ENCODE measurements at places on chromosomes 3 and 15.

GRCh38 chr3:102265720-102266119, 169.1 kb upstream of the ZPLD1 start:
- no peak for DNase-seq

- no peak for DNase-seq
These were observed 158.0 kb downstream of the CDIN1 start for GRCh38 chr15:36737430-36737891.

DNA sequence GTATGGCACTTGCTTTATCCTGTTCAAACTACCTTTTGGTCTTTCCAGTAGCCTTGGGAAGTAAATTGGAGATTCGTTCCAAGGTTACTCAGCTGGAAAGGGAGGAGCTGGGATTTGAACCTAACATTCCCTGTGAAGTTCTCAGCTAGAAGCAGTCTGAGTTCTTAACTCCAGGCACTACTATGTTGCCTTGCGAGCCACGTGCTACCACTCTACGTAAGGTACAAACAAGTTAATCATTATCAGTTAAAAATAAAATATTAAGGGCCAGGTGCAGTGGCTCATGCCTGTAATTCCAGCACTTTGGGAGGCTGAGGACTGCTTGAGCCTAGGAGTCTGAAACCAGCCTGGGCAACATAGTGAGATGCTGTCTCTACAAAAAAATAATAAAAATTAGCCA, 30.7 kb upstream of the CDCP1 start:
- DNase-seq = no peak

DNA sequence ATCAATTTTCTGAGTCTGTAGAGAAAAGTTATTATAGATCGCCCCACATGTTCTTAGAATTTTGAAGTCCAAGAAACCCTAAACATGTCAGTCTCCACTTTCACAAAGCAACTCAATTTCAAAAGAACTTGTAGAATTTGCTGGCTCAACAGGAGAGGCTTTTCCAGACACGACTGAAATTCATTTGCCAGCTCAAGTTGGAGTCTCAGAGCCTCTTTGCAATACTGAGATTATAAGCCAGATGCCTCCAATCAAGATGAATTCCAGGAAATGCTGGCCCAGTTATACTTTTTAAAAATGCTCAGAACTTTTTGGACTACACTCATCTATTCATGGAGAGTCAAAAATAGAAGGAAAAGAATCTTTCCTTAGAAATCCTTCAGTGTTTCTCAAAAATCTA, 56.9 kb upstream of the NLGN1 start:
- DNase-seq = no peak

GRCh38 chr3:64945171-64945729, 257.4 kb upstream of the ADAMTS9 start:
- DNase-seq = peak; percentile 82

- DNase-seq = peak; percentile 42
These were observed 524 bp upstream of the TOPBP1 start for GRCh38 chr3:133662278-133662651.

GRCh38 chr15:64851503-64851840, 9.8 kb downstream of the PLEKHO2 start:
- DNase-seq = no peak

GRCh38 chr3:180947761-180948390, 35.4 kb downstream of the FXR1 start:
- DNase-seq = no peak

DNA sequence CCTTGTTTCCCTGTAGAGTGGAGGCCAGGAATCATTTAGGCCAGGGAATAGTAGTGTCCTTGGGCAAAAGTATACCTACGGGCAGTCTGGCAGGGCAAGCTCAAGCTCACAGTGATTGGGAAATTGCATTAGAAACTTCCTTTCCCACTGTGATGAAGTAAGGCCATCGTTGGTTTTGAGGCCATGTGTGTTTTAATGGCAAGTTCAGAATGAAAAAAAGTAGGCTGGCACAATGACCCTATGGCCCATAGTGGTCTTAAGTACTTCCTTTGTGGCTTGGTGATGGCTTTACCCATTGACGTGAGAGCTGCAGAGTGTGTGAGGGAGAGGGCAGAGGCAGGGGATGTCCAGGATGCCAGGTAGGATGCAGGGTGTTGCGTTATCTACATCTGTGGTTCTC, 28.8 kb downstream of the LIMD1 start:
- DNase-seq = no peak

DNA sequence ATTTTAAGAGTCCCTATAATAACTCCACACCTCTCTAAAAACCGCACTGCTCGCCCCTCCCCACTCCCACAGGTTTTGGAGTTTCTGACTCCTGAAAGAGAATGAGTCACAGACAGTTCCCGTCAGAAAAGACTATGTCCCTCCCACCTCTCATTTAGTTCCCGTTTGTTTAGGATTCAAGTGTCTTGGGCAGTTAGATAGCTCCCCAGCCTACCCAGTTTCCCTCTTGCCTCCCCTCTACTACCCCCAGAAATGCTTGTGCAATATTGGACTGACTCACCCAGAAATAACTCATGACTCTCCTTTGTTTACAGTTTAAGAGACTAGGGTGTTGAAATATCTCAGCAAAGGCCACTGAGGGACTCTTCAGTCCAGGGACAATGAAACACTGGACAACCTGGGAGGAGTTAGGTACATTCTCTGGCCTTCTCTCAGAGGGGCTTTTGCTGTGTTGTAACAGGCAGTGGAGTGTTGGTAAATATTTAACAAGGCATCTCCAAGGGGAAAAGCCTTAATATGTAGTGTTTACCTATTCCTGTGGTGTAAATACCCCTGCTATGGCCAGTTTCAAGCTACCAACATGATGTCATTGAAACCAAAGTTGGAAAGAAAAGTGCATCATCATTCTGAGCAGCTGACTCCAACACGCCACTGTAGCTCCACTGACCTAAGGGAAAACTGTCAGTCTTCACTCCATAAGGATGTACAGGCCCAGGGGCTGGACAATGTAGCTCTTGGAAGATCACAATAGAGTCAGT, 96.1 kb upstream of the CHD2 start:
- DNase-seq = peak; percentile 47

DNA sequence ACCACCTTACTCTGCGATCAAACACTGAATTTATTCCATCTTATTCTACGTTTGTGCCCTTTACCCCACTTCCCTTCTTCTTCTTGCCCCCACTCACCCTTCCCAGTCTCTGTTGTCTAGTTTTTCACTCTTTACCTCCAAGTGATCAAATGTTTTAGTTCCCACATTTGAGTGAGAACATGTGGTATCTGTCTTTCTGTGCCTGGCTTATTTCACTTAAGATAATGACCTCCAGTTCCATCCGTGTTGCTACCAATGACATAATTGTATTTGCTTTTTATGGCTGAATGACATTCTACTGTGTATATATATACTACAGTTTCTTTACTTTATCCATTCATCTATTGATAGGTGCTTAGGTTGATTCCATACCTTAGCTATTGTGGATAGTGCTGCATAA, 78.8 kb downstream of the PDCD6IP start:
- no peak for DNase-seq

DNA sequence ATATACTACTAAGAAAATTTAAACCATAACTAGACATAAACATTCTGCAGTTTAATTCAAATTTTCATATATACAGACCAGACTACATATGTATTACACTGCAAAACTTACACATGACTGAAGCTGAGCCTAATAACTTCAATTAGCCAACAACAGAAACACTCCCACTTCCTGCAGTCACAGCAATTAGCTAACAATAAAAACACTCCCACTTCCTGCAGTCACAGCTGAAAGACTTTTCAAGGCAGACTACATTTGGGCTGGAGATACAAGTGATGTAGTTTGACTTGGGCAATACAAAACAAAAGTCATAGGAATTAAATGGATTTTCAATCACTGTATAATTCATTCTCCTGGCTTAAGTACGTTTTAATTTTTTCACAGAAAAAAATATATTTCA, 10.3 kb downstream of the TM2D3 start:
- no peak for DNase-seq

GRCh38 chr3:64574194-64574593, 113.6 kb downstream of the ADAMTS9 start:
- no peak for DNase-seq

DNA sequence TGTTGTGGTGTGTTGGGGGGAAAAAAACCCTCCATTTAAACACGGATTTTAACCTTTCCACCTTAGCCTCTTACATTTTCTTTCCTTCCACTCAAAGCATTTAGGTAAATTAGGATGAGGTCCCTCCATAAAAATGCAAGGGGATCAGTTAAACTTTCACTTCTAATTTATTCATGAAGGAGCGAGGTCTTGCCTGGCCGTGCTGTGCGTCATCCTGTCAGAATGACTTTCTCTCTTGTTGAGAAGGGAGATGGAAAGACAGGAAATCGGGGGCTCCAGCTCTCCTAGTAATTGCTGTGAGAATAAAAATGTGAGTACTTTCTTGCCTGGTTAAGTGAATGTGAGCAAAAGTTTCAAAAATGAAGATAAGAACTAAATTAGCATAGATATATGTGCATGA, 962.3 kb upstream of the NR2F2 start:
- DNase-seq = no peak

- DNase-seq = no peak
These were observed 439.0 kb upstream of the GOLIM4 start for GRCh38 chr3:168534761-168535160.

- DNase-seq = no peak
These were observed 5.9 kb upstream of the DCP1A start for GRCh38 chr3:53353202-53353601.

DNA sequence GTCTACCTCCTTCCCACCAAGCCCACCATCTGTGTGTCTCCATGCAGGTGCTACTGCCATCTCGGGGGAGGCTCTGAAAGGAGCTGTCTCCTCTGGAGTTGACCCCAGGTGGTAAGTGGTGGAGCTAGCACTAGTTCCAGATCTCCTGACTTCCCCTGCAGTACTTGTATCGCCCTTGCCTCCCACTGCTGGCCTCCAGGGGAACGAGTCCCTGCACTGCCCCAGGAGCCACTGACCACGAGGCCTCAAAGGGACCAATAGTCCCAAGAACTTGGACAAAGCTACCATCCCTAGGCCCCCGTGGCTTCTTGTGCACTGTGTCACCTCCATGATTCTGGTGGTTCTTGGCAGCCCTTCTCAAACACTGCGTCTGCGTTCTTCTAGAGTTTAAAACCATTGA, 98.9 kb downstream of the TOP2B start:
- no peak for DNase-seq

- no peak for DNase-seq
These were observed 44.0 kb downstream of the MFSD1 start for GRCh38 chr3:158845765-158846350.

DNA sequence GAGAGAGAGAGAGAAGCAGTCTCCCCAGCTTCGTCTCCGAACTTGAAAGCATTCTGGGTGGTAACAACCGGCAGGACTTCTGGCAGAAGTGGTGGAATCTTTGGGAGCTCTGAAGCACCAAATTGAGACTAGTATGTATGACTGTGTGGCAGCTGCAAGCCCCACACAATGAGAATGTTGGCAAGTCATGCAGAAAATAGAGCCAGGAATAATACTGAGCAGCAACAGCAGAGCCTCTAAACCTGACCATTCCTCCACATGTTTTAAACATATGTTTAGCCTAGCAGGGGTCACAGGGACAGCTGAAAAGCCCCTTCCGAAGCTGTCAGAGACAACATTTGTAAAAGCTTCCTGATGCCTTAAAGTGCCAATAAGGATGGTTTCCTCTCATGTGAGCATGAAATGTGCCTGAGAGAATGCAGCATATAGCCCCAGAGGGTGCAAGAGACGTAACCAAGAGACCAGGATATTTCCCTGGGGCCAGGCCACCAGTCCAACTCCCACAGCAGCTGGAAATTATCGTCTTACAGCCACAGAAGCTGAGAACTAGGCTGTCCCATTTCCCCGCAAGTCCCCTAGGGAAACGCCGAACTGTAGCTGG, 178.6 kb upstream of the CCDC54 start:
- DNase-seq = peak; percentile 81

DNA sequence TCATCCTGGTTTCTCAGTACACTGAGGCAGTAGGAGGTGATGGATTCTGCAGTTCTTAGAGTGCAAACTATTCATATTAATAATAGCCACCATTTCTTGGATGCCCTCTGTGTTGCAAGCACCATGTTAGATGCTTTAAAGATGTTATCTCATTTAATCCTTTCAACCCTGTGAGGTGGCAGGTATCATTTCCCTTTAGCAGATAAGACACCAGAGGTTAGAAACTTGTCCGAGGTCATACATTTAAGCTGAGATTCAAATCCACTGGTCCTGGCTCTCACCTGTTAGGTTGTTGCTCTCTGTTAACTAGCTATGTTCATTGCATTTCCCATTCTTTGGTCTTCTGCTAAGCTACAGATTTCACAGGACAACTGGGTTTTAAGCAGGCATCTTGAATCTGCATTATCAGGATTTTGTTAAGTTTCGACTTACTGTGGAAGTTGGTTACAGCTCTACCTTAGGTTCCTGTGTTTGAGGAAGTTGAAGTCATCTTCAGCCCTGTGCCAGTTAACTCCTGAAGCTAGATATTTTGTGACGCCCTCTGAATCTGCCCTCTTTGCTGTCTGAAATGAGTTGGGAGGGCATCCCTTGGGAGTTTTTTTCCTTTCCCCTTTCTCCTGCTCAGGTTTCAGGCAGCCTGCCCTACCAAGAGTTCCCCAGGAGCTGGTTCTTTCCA, 6.4 kb downstream of the PDE8A start:
- DNase-seq = no peak

- DNase-seq = no peak
These were observed 9.3 kb upstream of the FBN1 start for GRCh38 chr15:48654801-48655200.

GRCh38 chr15:36632226-36632625, 52.8 kb downstream of the CDIN1 start:
- DNase-seq = no peak

GRCh38 chr15:75751891-75752290, 39.2 kb upstream of the CSPG4 start:
- no peak for DNase-seq

DNA sequence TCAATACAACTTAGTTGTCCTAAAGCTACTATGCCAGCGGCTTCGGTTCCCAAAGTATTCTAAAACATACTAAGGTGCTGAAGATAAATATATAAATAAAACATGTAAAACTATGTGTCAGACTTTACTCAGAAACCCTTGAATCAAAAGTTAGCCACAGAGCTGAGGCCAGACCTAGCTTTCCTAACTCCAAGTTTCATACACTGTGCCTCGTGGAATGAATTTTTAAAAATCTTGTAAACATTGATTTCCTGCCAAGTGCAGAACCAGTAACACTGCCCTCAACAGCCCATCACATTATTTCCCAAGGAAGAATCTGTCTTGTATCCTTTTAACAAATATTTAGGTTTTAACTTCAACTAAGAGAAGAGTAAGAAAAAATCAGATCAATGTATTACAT, 36.4 kb downstream of the TAMM41 start:
- no peak for DNase-seq

- no peak for DNase-seq
These were observed 3.5 kb downstream of the FURIN start for GRCh38 chr15:90871716-90872485.

DNA sequence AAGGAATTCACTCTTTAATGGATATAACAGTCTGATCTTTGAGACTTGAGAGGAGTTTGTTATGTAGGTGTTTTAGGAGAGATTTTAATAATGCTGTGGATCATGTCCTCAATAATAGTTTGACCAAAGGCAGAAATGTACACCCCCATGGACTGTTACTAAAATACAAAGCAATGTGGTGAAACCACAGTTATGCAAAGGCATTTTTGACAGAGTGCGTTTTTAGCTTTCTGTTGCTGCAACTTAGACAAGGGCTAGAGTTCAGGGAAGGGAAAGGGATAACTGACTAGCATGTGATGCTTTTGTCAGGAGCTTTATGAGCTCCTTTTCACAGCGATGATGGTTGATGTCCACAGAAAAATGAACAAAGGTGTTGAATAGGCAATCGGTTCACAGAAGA, 3.6 kb upstream of the STARD5 start:
- DNase-seq = no peak
